ENCODE measurements at places on chromosomes 16 and 17.

GRCh38 chr17:64262198-64262999, 661 bp downstream of the TEX2 start:
- no peak for DNase-seq

DNA sequence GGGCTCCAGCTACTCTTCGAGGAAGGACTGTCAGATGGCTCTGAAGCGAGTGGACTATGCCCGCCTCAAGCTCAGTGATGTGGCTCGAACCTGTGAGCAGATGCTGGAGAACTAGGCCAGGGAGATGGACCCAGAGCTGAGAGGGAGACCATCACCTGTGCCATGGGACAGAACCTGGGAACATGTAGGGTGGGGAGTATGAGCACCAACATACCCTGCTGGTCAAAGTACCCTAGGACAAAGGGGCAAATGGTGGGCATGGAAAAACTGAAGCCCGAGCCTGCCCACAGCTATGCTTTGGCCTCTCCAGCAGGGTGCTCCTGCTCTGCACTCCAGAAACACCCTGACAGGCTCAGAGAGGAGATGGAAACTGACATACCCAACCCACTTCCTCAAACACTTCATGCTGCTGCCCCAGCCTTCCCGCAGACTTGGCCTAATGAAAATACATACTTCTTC, 1.9 kb downstream of the MED11 start:
- no peak for DNase-seq

DNA sequence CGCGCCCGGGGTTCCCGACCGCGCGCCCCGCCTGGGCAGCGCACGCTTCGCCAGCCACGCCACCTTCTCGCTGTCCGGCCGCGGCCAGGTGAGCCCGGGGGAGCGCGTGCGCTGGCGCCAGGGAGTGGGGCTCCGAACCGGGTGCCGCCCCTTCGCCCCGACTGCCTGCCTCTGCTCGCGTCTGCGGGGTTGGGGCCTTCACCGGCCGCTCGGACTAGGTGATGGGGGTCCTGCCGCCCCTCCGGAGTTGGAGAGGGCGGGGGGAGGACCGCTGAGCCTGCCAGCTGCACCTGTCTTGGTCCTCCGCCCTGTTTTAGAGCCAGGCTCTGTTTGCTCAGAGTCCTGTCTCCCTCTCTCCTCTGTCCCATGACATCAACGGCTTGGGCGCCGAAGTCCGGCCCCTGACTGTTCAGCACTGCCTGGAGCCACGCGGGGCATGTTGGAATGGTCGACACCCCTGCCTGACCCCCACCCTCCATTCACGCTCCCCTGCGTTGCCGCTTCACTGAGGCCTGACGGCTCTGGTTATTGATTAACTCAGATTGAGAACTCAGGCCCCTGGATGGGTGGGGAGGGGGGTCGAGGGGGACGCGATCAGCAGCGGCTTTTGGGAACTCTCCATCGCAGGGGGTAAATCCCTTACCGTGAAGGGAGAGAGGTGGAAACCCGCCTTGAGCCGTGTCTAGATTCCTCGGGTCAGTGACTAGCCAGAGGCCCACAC, 748 bp downstream of the SMTNL2 start:
- DNase-seq: no peak

DNA sequence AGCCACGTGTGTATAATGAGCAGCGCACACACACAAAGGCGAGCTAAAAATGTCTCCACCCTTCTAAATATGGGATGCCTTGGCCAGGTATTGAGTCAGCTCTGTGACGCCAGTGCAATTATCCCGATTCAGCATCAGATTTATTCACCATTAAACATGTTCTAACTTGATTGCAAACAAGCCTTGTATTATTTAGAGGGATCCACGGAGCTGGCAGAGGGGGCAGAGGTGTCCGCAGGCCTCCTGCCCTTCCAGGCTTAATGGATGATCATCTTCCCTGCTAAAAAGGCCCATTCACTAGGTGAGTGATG, 591.7 kb downstream of the MAF start:
- no peak for DNase-seq

DNA sequence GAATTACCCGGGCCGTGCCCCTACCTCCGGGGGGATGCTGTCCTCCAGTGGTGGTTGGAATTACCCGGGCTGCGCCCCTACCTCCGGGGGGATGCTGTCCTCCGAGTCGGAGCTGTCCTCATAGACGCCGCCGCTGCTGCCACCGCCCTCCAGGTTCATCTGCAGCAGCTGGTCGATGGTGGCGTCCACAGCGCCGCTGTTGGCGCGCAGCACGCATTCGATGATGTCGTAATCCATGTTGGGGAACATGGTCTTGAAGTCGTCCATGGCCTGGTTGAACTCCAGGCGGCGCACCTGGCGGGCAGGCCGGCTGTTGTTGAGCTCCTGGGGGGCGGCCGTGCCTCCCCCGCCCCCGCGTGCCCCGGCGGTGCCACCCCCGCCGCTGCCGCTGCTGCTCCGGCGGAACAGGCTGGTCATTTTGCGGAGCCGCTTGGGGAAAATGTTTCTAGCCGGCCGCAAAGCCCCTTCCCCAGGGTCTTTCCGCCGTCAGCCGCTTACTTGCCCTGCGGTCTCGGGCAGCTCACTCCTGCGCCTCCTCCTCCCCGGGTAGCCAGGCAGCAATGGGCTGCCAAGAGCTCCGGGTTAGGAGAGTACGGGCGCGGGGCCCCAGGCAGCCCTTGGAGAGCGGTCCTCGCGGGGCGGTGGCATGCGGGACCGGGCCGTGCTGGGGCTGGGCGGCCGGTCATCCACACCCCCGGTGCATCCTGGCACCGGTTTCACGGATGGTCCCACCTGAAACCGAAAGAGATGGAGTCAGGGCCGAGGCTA, 35.5 kb upstream of the MRPS23 start:
- DNase-seq: no peak

GRCh38 chr16:56423584-56424403, 1.6 kb downstream of the AMFR start:
- DNase-seq: no peak

DNA sequence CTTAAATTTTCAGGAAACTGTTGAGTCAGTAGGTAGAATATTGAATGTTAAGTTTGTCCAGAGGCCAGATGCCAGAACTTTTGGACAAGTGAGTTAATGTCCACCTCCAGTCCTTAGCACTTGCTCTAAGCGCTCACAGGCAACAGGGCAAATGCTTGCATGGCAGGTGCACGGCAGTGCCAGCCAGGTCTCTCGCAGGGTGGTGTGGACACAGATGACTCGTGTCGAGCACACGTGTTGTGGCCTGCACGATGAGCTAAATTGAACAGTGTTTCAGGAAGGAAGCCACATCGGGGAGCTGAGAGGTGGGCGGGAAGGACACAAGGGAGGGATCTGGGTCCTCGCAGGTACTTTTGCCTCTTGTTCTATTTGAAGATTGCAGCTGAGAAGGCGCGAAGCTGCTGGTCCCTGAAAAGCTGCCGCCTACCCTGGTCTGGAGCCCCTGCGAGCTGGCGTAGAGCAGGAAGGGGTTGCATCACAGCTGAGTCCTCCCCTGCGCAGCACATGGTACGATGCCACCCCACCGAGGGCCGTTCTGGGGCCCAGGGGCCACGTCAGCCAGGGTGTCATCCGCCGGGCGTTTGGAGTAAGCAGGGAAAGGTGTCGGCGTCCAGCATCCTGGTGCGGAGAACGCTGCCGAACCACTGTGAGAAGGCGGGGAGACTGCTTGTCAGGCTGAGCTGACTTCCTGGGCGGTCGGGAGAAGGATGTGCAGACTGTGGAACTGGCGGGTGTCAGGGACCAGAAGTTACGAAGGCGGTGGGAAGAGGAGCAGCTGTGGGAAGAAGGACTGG, 6.3 kb downstream of the RAB40C start:
- DNase-seq: no peak

DNA sequence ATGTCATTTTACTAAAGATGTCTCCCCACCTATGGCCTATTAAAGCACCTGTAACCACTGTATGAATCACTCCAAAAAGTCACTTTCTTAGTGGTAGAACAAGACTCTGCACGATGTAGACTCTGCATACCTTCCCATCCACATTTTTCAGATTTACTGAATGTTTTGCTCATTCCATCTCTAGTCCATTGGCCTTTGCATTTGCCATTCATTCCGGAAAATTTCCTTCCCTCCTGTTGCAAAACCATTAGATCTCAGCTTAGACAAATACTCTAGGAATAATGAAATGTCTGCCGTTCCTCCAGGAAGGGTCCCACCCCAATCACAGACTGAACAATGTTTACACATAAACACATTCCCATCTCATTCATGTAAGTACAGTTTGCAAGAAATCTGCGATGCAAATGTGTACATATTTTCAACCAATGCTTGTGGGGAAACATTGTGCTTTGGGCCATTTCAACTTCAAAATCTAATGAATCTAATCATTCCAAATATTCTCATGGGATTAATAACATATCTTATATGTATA, 146.3 kb upstream of the XYLT1 start:
- DNase-seq: no peak

DNA sequence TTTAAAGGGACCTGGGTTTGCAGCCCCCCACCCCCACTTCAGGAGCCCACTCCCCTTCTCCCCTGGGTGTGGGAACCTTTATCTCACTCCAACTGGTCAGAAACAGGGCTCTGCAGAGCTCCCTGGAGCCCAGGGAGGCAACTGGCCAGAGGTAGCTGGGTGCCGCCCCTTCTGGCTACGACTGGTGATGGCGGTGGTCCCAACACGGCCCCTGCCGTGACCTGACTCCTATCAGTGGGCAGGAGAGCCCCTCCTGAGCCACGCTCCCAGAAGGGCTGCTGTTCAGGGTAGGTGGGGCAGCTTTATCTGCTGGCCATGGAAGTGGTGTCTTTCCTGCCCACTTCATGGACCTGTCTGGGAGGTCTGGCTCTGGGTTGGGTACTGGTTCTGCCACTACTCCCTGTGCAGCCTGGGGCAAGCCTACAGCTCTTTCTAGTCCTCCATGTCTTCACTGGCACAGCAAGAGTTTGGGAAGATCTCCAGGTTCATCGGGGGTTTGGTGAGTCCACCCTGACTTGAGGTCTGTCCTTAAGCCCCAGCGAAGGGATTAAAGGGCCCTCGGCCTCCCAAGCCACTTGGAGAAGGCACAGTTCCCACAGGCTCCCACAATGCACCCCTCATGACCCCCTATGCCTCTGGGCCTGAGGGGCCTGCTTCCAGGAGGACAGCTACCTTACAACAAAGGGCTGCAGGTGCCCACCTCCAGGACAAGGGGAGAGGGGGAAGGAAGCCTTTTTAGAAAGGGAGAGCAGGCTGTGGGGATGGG, 5.5 kb upstream of the SREBF1 start:
- no peak for DNase-seq

DNA sequence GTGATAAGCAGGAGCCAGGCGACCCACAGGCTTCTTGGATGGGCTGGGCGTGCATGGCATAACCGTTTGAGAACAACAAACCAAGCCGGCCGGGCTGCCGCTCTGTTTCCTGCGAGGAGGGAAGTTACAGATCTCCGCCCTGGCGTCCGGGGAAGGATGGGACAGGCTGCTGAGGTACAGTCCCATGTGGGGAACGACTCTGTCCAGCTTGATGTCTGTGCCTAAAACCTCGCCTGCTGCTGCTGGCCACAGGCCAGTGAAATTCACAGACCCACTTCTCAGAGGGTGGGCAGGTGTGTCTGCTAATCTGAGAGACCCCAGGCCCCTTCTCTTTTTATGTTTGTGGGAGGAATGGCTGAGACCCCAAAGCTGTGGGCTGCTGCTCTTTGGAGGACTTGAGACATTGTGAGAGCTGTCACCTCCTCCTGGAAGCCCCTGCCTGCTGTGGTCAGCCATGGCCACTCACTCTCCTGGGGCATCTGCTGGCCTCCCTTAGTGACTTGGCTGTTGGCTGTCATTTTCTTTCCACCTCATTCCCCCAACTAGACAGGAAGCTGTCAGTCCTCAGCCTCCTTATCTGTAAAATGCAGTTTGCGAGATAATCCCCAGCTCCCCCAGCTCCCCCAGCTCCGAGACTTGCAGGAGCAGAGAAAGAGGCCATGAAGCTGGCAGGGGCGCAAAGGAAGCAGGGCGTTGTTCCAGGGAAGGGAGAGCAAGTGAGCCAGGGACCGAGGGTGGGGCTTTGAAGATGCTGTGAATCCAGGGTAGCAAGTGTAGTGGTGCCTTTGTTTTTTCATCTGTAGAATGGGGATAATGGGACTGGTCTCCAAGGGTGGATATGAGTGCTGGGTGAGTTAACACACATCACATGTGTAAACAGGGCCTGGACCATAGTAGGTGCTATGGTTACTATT, 51.0 kb downstream of the CMIP start:
- no peak for DNase-seq

GRCh38 chr17:8944748-8945147, 20.8 kb downstream of the PIK3R5 start:
- no peak for DNase-seq

DNA sequence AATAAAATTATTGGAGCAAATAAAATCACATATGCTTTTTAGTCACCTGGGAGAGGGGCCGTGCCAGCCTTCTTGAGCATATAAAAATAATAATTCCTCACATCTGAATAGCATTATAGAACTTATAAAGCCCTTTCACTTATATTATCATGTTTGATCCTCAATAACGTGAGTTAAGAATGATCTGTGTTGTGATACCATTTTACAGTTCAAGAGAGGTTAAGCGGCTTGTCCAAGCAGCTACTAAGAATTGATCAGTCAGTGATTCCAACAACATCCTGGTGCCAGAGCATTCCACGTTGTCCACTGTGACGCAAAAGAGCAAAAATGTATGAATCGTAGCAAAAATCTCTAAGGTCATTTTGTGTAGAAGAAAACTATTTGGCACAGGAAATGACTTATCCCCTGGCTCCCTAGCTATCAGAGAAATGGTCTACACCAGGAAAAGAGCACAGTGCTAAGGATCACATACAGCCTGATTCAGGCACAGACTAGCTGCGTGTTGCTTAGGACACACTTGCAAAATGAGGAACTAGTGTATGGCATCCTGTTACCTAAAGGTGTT, 33.0 kb downstream of the ANKFN1 start:
- peak; percentile 88 for DNase-seq

- peak; percentile 56 for DNase-seq
Measured at GRCh38 chr17:56819431-56820145, 14.1 kb downstream of the C17orf67 start.

- no peak for DNase-seq
Measured at GRCh38 chr16:66800856-66801255, 528 bp downstream of the TERB1 start.

GRCh38 chr16:69818891-69819545, 56.9 kb downstream of the WWP2 start:
- DNase-seq: no peak

- no peak for DNase-seq
Measured at GRCh38 chr17:20276421-20276820, 190.9 kb downstream of the LGALS9B start.

DNA sequence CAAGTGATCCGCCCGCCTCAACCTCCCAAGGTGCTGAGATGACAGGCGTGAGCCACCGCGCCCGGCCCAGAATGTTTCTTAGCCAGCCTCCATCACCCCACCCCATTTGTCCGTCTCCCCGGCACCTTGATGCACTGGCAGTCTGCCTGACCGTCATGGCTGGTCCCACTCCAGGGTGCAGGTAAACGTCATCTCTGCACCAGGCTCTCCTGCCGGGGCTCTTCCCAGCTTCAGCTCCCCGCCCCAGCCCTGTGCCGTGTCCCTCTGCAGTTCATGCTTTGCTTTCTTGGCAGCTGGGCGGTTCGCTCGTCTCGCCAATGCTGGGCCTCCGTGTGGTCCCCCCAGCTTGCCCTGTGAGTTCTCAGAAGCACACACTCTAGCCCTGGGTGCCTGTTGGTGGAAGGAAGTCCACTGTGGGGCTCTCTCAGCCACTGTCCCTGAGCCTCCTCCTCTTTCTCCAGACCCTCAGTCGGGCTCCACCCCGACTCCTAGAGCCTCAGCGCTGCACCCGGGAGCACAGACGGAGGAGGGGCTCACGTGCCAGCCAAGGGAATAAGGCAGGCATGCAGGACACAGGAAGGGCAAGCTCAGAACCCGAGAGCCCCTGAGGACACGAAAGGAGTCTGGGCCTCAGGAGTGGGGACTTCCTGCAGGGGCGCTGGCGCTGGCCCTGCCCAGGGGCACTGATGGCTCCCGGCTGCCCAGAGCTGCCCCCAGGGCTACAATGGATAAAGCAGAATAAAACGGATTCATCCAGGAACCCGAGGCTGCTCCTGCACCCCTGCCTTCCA, 12.0 kb downstream of the HS3ST6 start:
- no peak for DNase-seq
